ENCODE measurements at places on chromosomes 11 and 22.

DNA sequence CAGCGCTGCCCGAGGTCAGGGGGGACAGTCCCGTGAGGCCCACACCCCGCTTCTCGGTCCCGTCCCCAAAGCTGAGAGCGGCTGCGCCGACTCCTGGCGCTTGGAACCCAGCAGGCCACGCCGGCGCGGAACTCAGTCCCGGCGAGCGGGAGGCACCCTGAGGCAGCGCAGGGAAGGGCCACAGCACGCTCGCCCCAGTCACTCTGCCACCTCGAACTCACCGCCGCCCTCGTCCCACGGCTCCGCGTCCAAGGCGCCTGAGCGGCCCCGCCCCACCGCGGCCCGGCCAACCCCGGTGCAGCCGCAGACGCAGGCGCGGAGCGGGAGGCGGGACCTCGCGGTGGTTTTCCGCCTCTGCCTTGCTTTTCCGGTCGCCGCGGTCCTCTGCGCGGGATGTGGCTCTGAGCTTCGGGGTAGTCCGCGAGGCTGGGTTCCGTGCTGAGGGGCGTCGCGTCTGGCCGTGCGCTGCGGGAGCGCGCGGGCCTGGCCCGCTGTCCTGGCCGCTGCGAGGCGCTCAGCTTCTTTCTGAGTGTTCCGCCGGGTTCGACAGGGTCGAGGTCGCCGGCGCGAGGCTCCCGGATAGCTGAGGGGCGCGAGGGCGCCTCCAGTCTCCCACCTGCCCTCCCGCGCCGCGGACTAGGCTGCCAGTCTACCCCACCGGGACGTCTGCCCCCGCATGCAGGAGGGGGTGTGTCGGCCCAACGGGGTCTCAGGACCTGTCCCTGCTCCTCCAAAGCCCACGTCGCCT, at the start of gene CDPF1:
Gene CDPF1, minus strand, starts transcription at position 259 of the 748 bp plus-strand sequence. CDS start 2,009 bp downstream, outside the sequence.
- DNase-seq: peak; percentile 92

- DNase-seq: no peak
Measured at GRCh38 chr11:17865765-17866428, 131.3 kb downstream of the KCNC1 start.

DNA sequence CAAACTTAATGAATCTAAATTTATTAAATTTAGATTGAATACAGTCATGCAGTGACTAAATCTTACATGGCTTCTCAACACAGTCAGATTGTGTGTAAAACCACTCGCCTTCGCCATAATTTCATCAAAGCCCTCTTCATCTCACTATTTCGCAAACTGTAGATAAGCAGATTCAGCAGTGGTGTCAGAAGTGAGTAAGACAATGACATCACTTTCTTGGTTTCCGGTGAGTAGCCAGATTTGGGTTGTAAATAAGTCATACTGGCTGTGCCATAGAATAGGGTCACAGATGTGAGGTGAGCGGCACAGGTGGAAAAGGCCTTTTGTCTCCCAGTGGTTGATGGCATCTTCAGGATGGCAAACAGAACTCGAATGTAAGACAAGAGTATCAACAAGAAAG, 3.4 kb downstream of the OR10A6 start:
- DNase-seq: no peak

DNA sequence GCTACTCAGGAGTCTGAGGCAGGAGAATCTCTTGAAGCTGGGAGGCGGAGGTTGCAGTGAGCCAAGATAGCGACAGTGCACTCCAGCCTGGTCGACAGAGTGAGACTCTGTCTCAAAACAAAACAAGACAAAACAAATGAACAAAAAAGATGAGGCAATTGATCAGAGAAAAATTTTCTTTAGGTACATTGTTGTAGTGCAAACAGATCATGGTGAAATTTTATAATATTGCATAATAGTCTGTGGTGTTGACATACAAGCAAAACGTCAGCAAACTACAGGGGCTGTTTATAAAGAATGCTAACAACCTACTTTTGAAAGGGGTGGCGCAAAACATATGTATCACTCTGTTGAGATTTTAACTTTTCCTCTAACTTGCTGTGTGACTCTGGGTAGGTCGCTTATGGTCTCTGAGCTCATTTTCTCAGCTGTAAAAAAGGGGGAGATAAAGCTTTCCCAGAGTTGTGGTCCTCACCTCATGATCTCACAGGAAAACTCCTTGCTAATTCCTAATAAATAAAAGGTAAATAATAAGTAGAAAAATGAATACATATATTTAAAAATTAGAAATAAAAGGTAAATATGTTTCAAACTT, 64.8 kb upstream of the NUP160 start:
- DNase-seq: no peak

DNA sequence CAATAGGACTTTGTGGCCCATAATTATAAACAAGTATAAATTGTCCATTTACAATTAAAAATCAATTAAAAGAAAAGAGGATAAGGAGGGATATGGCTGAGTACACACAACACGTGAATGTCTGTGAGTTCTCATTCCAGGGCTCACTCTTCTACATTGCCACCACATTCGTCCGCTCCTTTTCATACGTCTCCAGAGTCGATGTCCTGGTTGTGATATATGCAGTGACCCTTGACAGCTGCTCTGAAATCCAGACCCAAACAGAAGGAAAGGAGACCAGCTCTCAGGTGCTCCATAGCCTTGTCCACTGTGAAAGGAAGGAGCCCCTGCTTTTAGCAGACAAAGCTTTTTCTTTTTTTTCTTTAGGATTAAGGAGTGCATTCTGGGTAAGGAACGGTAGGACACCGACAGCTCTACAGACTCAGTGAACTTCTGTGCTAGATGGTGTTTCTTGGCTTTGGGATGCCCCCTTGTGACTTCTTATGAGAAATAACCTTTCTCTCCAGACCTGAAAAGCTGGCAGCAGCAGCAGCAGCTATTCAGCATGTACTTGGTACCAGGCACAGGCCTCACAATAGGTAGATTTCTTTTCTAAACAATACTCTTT, 19.7 kb upstream of the DNAJB13 start:
- DNase-seq: no peak

DNA sequence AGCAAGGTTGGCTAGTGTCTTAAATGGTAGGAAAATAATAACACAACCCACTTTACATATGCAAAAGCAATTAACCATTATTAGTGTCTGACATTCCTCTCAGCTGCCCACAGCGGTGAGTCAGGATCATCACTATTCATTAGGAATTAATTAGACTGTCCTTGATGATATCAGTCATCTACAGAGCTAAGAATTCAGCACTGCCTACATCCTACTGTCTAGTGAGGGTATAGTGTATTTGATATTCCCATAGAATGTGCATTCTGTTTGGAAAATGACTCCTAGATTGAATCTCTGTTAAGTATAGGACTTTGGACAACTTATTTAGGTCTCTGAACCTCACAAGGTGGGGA, 82.2 kb downstream of the TEAD1 start:
- no peak for DNase-seq

DNA sequence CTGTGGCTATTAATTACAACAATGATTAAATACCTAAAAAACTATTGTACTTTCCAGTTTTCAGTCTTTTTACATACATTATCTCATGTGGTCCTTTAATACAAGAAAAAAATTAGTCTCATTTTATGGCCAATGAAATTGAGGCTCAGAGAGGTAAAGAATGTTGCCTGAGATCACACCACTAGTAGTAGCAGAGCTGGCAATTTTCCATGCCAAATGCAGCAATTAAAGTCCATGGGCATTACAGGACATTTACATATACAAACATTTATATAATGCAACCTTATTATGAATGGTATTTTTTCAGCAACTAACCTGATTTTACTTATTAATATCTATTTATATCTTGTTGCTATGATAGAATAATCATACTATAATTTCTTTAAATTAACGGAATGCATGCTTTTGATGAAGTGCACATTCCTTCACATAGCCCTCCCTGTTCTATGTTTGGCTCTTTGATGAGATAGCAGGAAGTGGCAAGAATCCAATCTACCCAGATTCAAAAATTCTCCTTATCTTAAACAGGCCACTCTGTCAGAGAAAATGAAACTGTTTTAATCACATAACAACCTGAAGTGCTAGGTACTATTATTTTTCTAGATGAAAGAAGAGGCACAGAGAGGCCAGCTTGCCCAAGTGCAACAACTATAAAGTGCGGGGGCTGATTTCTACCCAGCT, 120.9 kb upstream of the LDLRAD3 start:
- DNase-seq: no peak

- DNase-seq: no peak
Measured at GRCh38 chr11:65439331-65440181, 17.0 kb downstream of the NEAT1 start.

DNA sequence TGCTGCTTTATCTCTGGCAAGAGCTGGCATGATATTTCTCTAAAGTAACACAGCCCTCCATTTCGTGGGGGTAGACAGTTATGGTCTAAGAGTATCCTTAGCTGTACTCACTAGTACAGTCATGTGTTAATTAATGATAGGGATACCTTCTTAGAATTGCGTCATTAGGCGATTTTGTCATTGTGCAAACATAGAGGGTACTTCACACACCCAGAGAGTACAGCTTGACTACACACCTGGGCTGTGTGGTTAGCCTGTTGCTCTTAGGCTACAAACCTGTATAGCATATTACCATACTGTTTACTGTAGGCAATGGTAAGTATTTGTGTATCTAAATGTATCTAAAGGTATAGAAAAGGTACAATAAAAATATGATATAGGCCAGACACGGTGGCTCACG, 17.0 kb downstream of the XRCC6 start:
- DNase-seq: no peak

GRCh38 chr11:128250482-128250881, 336.9 kb downstream of the ETS1 start:
- DNase-seq: no peak

DNA sequence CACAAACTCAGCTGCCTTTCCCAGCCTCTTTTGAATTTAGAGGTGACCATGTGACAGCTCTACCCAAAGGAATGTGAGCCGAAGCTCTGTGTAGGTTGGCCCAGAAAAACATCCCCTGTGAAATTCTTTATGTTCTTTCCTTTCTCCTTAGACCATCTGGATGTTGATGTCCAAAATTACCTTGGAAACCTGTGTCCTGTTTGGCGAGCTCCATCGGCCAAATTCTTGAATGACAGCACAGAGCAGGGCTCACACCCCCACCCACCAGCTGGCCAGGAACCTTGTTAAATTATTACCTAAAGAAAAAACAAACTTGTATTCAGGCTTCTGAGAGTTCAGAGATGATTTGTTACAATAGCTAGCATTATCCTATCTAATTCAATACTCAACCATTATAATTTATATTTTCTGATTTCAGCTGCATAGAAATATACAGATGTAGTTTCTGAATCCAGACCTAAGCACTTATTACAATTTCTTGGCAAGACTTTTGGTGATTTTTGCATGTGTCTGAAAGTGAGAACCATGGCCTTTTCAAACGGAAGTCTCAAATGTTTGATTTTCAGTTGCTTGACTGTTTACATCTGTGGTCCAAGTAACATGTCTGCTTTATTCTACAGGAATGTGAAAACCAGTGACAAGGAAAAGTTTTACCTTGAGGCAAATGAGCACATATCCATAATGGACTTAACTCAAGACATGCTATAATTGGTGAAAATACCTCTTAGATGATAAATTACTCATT, 554.2 kb downstream of the NTM start:
- DNase-seq: peak; percentile 76

DNA sequence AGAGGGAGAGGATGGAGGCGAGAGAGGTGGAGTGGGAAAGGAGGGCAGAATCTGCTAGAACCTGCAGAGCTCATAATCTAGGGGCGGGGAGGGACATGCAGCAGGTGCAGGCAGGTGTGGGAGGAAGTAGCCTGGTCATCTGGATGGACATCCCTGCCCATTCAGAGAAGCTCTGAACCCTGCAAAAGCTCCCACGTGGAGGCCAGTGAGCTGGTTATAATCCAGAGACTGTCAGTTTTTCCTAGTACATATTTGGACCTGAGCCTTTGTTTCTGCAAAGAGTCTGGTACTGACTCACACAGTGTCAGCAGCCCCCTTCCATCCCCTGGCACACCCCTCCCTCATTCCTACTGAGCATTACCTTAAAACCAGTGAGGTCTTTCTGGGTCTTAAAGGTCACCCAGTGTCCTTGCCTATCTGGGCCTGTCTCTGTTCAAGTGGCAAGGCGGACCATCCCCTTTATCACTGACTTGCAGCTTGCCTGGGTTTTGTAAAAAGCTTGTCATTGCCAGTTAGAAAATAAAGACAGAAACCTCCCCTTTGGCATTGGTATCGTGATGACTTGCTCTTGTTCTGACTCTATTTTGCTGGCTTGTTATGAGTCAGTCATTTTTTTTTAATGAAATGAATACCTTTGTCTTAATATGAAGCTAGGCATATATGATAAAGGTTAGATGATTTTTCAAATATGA, 26.1 kb downstream of the PTPRJ start:
- no peak for DNase-seq

- no peak for DNase-seq
Measured at GRCh38 chr11:9516113-9516512, 55.3 kb downstream of the ZNF143 start.

DNA sequence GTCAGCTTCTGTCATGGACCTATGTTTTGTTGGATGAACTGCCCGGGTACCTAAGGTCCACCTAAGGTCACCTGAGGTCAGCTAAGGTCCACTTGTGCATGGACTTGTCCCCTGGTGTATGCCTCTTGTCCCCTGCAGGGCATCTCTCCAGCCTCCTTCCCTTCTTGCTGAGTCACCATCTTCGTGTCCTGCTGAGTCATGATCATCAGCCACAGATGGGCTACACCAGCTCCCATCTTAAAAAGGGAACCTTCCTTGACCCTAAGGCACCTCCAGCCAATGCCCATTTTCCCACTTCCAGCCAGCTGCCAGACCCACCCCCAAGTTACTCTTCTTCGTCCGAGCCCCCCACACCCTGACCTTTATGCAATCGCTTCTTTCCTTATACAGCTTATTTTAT, 544.9 kb downstream of the TBC1D22A start:
- DNase-seq: no peak

DNA sequence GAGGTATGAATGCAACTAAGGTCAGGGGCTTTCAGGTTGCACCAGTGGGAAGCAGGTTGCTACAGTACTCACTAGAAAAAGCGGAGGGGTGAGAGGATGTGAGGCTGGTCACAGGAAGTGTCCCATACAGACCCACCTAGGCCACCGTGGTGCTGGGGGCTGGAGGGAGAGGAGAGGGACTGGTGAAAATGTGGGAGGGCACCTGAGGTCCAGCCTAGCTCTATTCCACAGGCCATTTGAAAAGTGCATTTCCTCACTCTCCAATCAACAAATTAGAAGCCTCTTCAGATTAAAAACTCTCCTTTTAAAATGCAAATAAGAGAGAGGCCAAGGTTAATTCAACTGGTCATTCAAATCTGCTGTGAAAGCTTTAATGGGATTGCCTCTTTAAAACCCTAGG, 38.6 kb upstream of the NCAM1 start:
- DNase-seq: no peak
